ENCODE measurements at places on chromosomes 5 and 9. TPM values are rescaled to one million over a fixed set of nuclear protein-coding genes. Genes with fewer than 3 reads are reported as not detected.

DNA sequence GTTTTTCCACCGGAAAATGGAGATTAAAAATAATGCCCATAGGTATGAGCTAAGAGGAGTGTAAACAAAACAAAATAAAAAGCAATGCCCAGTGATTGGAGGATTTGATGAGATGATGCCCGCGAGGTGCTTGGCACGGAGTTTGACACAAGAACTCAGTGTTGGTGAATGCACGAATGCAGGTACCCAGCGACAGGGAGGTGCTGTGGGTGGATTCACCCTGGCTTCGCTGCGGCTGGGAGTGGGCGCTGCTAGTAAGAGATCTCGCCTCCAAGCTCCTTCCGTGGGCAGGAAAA, 526 bp upstream of the STXBP1 start:
- no peak for DNase-seq
- H3K4me1 ChIP-seq: peaks cover 17% of the 10 kb centered on the region

DNA sequence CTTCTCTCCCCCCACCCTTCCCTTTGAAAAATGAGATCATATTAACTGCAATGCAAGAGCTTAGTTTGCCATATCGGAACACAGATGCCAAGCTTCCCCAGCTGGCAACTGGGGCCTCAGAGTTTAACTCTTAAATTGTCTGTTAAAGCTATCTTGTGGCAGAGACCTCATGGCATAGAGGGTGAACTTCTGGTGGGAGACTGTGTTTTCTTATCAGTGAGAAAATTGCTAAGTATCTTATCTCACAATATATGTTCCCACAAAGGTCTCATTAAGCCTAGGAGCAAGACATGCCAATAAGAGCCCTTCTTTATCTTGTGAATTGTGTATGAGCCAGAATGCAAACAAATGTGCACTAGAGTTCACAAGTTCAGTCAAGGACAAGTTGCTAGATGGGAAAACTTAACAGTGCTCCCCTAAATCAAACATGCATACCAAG, 12.3 kb downstream of the NFIB start:
- no peaks in the 10 kb centered on the region for H3K27me3 ChIP-seq
- DNase-seq: no peak
- peaks cover 11% of the 10 kb centered on the region for H3K4me1 ChIP-seq
- peaks cover 21% of the 10 kb centered on the region for H3K36me3 ChIP-seq
- H3K4me3 ChIP-seq: no peak overlapping the region

DNA sequence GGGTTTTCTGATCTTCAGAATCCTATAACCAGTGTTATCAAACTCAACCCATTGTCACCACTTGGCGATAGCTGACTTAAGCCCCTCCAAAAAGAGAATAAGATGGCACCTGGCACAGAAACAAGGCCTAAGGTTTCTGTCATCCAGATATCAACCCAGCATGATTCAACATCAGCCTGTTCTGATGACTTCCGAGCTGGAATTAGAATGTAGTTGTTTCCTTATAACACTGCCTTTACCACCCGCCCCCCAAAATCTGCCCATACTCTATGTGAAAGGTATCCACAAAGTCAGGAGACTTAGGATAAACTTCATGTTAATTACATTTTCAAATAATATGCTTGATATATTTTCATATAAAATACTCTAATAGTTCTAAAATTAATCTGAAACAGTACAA, 5.2 kb downstream of the KLF9 start:
- H3K4me1 ChIP-seq: peaks cover 6% of the 10 kb centered on the region
- H3K27ac ChIP-seq: no peak overlapping the region
- H3K4me3 ChIP-seq: no peak overlapping the region
- no peaks in the 10 kb centered on the region for H3K36me3 ChIP-seq
- H3K27me3 ChIP-seq: peaks cover 38% of the 10 kb centered on the region
- DNase-seq: no peak

- no peak for DNase-seq
- H3K4me1 ChIP-seq: peaks cover 9% of the 10 kb centered on the region
- no peak overlapping the region for H3K27ac ChIP-seq
- H3K27me3 ChIP-seq: no peaks in the 10 kb centered on the region
These were observed 145.9 kb upstream of the GHR start for GRCh38 chr5:42277293-42277692.

DNA sequence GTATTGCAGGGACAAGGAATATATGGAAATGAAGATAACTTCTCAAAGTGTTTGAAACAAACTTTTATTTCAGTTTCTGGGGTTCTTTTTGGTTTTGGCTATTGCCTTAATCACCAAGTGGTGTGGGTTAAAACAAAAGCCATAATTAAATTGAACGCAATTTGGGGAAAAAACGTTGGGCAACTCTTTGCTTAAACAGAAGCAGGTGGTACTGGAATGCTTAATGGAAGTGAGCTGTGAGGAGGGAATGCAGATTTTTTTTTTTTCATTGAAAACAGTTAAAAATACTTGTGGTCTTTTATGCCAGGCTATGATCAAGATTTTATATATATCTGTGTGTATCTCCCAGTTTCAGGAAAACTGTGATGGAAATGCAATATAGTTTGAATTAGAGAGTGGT, 195.7 kb upstream of the TUT7 start:
- no peaks in the 10 kb centered on the region for H3K27me3 ChIP-seq
- no peaks in the 10 kb centered on the region for H3K4me1 ChIP-seq
- no peak for DNase-seq
- H3K27ac ChIP-seq: no peak overlapping the region

GRCh38 chr5:129904667-129905472, 605 bp downstream of the CHSY3 start:
- H3K27ac ChIP-seq: no peak overlapping the region
- peaks cover 13% of the 10 kb centered on the region for H3K27me3 ChIP-seq
- H3K4me3 ChIP-seq: peak overlapping the region; percentile 69
- H3K36me3 ChIP-seq: no peaks in the 10 kb centered on the region
- H3K4me1 ChIP-seq: no peaks in the 10 kb centered on the region

DNA sequence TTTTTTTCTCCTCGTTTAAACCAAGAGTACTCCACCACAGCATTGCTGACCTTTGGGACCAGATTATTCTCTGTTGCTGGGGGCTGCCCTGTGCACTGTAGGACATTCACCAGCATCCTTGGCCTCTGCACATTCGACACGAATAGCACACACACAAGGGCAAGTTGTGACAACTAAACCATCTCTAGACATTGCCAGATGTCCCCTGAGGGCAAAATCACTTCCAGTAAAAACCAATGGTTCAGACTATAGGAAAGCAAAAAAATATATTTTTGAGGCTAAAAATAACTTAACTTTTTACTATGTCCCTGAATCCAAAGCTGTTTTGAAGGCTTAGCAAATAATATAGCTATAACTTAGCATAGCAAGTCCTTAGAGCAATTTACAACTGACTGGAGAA, 65.9 kb downstream of the SEMA5A start:
- no peak overlapping the region for H3K27ac ChIP-seq
- H3K4me1 ChIP-seq: 0 out of 2 replicates have a peak, but pooled peaks cover 3% of the 10 kb centered on the region
- H3K27me3 ChIP-seq: no peaks in the 10 kb centered on the region
- H3K4me3 ChIP-seq: no peak overlapping the region
- DNase-seq: no peak

GRCh38 chr9:116998305-116998704, 311.2 kb downstream of the TRIM32 start:
- no peaks in the 10 kb centered on the region for H3K27me3 ChIP-seq
- peak; percentile 22 for DNase-seq
- H3K36me3 ChIP-seq: no peaks in the 10 kb centered on the region
- no peaks in the 10 kb centered on the region for H3K4me1 ChIP-seq

DNA sequence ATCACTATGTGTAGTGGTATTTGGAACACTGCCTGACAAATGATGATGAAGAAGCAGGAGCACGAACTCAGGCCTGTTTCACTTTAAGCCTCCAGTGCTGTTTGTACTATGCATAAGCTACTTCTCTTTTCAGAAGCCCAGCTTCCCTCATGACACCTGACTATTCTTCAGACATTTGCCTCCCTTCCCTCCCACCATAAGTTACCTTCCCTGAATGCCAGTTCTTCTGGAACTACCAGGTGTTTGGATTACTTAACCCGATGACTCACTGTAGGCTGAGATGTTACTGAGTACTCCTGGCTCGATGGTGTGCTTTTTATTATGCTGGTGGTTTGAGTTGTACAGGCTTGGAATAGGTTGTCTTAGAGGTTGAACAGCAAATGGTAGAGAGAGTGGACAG, 180.0 kb downstream of the SPATA31D1 start:
- H3K27me3 ChIP-seq: no peaks in the 10 kb centered on the region
- H3K4me3 ChIP-seq: no peak overlapping the region
- no peaks in the 10 kb centered on the region for H3K36me3 ChIP-seq
- H3K27ac ChIP-seq: no peak overlapping the region
- DNase-seq: peak; percentile 82
- peaks cover 9% of the 10 kb centered on the region for H3K4me1 ChIP-seq

DNA sequence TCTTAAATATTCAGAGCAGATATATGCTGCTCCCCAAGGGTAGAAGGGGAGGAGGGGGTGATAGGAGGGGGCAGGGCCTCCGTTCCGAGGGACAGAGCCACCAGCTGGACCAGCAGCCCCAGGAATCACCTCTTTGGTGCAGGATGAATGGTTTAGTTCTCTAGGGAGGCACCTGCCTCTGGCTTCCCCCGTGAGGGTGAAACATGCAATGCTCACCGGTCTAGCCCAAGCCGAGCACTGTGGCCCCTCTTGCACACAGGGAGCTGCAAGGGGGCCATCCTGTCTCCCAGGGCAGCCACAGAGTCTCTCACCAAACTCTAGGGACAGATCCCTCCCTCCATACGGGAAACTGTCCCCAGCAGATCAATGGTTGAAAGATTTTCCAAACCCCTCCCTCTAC, 163.7 kb downstream of the DAB2IP start:
- no peaks in the 10 kb centered on the region for H3K27me3 ChIP-seq
- H3K4me3 ChIP-seq: no peak overlapping the region
- H3K27ac ChIP-seq: no peak overlapping the region
- no peak for DNase-seq
- H3K4me1 ChIP-seq: no peaks in the 10 kb centered on the region

- H3K27ac ChIP-seq: no peak overlapping the region
- no peak for DNase-seq
- H3K36me3 ChIP-seq: no peaks in the 10 kb centered on the region
- 0 out of 2 replicates have a peak, but pooled peaks cover 8% of the 10 kb centered on the region for H3K27me3 ChIP-seq
- H3K4me3 ChIP-seq: no peak overlapping the region
These were observed 354.7 kb upstream of the KIF2A start for GRCh38 chr5:61951295-61951694.

DNA sequence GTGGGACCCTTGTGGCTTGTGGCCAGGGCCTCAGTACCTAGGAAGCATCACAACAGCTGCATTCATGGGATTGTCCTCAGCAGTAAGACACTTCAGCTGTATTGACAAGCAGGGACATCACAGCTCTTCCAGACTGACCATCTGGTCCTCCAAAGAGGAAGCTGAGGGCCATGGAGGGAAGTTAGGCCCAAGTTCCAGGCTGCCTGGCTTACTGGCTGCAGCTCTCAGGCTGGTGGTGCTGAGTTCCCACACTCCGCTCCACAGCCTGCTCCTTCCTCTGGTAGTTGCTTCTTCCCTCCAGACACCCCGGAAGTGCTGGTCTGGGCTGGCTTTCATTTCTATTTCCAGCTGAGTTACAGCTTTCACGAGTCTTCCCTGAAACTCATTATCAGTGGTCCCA, 5.7 kb upstream of the STING1 start:
- H3K4me1 ChIP-seq: peaks cover 6% of the 10 kb centered on the region
- H3K4me3 ChIP-seq: no peak overlapping the region
- DNase-seq: no peak
- no peaks in the 10 kb centered on the region for H3K36me3 ChIP-seq

GRCh38 chr9:27471789-27472188, 52.3 kb upstream of the IFNK start:
- no peak overlapping the region for H3K4me3 ChIP-seq
- H3K4me1 ChIP-seq: no peaks in the 10 kb centered on the region
- H3K27ac ChIP-seq: no peak overlapping the region
- H3K27me3 ChIP-seq: no peaks in the 10 kb centered on the region
- H3K36me3 ChIP-seq: no peaks in the 10 kb centered on the region
- no peak for DNase-seq

DNA sequence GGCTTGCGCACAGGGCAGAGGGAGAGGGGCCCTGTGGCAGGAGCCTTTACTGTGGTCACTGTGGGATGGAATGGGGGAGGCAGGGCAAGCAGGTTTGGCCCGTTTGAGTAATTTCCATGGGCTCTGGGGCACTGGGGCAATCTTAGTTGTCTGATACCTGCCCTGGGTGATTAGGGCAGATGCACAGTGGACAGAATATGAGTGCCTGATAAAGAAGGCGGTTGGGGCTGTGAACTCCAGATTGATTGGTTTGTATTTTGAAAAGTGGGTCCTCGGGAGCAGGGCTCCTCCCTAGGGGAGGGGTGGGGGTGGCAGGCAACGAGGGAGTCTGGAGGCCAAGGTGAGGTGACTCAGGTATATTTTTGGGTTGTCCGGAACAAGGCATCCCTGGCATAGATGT, 247.5 kb downstream of the NSG2 start:
- H3K36me3 ChIP-seq: no peaks in the 10 kb centered on the region
- H3K4me1 ChIP-seq: no peaks in the 10 kb centered on the region
- no peak for DNase-seq

DNA sequence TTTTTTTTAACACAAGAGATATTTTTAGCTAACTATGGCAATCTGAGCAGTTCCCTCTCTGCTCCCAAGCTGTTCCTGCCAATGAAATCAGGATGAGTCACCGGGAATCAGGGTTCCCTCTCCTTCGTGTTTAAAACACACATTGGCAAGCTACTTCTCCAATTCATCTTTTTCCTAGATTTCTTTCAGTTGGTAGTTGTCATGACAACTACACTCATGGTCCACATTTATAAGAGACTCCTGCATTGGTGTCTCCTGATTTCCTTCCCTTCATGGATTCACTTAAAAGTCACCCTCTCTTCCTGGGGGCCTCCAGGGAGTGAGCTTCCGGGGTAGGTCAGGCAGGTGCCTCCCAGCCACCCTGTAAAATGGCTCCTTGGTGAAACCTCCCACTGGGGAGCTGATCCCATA, 72.3 kb upstream of the NIPAL4 start:
- no peak overlapping the region for H3K4me3 ChIP-seq
- H3K27ac ChIP-seq: peak overlapping the region; percentile 78
- peaks cover 84% of the 10 kb centered on the region for H3K4me1 ChIP-seq
- H3K27me3 ChIP-seq: no peaks in the 10 kb centered on the region
- peak; percentile 96 for DNase-seq

The MRPL50 gene
- 10.2 TPM for total RNA-seq

The TTC16 gene
- not detected for total RNA-seq

The MYMK gene
- not detected for total RNA-seq

The QRFP gene
- total RNA-seq: not detected

The IGIP gene
- 1.3 TPM for total RNA-seq

The UBTD2 gene
- total RNA-seq: 23.8 TPM

The SHLD3 gene
- 1.4 TPM for total RNA-seq

The ZNF483 gene
- total RNA-seq: 3.0 TPM

The ZNF618 gene
- 5.8 TPM for total RNA-seq

The TAF11L10 gene
- not detected for total RNA-seq

The GALNT12 gene
- 24.8 TPM for total RNA-seq

The SPINK4 gene
- not detected for total RNA-seq

Measured in PC-3 (cell line).